T-helper 9 cell (primary cell): ENCODE measurements at places on chromosomes 4 and X.

DNA sequence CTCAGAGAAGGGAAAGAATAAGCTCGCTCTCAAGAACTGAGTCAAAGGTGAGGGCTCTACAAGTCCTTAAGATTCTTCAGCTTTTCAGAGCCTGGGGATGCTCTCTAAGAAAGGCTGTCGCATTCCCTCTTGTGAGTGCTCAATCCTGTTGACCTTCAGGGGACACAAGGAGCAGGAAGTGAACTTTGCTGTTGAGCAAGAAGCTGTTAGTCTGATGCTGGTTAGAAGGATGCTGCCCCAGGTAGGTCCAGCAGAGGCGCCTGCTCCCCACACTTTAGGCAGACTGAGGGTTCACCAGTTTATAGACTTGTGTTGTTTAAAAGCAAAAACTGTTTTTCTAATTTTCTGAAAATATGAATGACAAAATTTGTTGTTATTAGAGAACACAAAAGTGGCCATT, 125.4 kb upstream of the SPOCK3 start:
- no peak for DNase-seq

DNA sequence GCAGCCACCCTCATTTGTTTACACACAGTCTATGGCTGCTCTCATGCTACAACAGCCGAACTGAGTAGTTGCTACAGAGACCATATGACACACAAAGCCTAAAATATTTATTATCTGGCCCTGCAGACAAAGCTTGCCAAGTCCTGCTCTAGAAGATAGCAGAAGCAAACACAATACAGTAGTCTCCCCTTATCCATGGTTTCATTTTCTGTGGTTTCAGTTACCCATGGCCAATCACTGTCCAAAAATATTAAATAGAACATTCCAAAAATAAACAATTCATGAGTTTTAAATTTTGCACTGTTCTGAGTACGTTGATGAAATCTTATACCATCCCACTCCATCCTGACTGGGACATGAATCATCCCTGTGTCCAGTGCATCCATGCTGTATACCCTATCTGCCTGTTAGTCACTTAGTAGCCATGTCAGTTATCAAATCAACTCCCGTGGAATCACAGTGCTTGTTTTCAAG, 40.2 kb upstream of the ZNF81 start:
- DNase-seq, result no peak

DNA sequence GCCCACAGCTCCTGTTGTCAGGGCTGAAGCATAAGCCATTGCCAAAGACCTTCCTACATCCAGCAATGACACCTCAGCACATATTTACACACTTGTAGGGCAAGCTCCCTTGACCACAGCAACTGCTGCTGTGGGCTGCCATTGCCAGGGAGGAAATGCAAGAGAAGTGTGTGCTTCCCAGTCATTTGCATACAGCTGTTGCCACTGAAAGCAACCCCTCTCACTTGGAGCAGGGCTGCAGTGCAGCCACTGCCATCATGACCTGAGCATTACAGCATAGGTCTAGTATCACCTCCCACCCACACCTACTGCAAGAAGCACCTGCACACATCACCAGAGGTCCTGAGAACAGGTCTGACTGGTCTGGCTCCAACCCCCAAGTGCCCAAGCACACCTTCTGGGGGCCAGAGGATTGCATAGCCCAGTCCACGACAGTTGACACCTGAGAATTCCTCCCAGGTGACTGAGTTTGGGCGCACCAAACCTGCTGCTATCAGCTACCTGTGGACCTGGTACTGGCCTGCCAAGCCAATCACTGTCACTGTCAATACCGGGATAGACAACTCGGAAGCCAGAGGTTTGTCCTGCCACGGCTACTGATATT, 636.5 kb upstream of the SLIT2 start:
- no peak for DNase-seq

DNA sequence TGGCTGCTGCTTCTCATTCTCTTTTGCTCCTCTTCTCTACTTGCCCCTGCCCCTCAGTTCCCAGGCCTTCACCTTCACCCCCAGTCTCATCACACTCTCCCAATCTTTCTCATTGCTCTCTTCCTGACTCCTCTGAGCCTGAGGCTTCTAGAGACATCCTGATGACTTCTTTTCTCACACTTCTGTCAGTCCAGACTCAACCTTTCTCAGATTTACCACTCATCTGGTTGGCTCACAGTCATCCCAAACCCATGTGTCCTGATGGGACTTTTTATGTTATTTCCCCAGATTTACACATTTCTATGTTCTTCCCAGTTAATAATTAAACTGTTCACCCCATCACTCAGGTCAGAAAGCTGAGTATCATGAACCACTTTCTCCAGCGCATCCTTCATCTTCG, 68.0 kb downstream of the TMA16 start:
- DNase-seq, result no peak

GRCh38 chrX:10110984-10111363, 45.8 kb upstream of the CLCN4 start:
- peak; percentile 37 for DNase-seq

DNA sequence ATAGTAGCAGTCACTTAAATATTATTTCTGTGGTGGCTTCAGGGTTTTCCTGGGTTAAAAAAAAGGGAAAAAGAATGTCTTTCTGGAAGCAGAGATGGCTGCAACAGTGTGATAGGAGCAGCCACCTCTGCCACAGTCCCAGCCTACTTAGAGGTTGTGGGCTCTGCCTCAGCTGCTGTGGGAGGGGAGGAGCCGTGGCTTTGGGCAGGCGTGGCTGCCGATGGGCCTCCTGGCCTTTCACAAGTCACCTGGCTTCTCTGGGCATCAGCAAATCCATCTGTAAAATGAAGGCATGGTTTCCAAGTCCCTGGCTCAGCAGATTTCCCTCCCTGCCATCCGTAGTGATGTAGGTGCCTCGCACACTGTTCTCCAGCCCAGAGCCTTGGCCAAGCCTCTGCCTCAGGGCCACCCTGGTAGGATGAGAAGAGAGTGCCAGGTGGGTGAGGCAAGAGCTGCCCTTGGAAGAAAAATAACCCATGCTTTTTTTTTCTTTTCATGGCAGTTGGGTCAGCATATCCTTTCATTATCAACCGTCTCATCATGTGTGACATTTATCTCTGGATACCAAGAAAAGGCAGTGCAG, 66.1 kb downstream of the PTTG2 start:
- no peak for DNase-seq

DNA sequence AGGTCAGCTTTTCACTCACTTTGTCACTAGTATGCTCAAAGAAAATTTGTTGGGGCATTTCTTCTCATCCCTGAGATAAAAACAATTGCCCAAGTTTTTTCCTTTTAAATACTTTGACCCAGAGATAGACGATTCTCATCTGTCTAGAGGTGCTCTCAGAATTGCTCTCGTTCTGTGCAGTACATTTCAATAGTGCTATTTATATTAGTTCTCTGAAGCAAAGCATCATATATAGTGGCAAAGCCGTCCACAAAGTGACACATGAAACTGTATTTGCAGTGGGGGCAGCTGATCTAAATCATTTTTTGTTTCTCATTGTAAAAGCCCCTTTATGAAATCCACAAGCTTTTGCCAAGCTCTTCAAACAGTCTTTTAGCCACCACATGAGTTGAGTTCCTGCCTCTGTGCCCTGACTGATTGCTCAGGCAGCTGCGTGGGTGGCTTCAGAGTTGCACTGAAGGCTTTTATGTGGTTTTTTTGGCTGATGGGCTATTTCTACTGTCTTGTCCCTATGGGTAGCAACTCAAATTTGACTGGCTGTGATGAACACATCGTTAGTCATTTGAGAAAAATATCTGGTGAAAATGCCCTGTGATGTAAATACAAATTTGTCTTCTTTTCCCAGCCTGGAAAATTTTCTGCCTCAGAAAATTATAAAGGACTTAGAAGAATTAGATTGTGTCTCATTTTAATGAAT, 119.1 kb upstream of the OTUD4 start:
- DNase-seq, result no peak

DNA sequence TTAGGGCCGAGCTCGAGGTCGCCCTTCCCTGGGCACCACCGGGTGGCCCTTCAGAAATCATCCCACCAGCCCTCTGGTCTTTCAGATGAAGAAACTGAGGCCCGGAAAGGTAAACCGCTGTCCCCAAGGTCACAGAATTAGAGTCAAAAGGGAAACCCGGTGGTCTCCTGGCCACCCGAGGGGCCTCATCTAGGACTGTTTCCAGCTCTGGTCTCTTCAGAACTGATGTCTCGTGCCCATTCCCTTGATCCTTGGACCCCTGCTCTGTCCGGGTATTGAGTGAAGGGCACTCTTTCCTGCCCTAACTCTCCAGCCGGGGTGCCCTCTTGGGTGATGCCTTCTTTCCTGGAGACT, 841 bp downstream of the HTRA3 start:
- no peak for DNase-seq

DNA sequence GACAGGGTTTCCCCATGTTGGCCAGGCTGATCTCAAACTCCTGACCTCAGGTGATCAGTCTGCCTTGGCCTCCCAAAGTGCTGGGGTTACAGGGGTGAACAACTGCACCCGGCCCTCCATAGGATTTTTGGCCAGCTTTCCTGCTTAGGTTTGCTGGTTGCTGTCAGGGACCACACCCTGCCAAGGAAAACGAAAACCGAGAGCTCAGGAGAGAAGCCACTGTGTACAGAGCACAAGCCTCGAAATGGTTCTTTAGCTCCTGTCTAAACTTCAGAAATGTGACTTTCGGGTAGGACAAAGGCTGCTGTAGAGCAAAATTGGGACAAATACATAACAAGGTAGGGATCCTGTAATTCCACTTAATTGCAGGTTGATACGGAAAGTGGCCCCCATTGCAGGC, 146.3 kb upstream of the ATP6AP2 start:
- no peak for DNase-seq

GRCh38 chr4:119118397-119118796, 17.2 kb upstream of the MYOZ2 start:
- no peak for DNase-seq
